Right renal cortex interstitium (tissue), 3 donors: ENCODE measurements at places on chromosomes 12 and 14.

DNA sequence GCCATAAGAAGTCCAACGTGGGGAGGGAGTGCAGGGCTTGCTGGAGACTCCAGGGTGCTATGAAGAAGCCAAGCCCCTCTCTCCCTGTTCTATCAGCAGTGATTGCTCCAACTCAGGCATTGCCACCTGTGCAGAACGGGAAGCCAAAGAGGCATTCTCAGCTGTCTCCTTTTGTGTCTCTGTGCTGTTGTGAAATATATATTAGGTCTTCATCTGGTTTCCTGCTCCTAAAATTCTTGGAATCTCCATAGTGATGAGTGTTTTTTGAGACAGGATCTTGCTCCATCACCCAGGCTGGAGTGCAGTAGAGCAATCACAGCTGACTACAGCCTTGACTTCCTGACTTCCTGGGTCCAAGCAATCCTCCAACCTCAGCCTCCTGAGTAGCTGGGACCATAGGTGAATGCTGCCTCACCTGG lies 51.2 kb upstream of the AEBP2 start:
- DNase-seq, result no peak

- no peak for DNase-seq
Observed at GRCh38 chr12:120758798-120759590, 33.4 kb downstream of the ACADS start.

DNA sequence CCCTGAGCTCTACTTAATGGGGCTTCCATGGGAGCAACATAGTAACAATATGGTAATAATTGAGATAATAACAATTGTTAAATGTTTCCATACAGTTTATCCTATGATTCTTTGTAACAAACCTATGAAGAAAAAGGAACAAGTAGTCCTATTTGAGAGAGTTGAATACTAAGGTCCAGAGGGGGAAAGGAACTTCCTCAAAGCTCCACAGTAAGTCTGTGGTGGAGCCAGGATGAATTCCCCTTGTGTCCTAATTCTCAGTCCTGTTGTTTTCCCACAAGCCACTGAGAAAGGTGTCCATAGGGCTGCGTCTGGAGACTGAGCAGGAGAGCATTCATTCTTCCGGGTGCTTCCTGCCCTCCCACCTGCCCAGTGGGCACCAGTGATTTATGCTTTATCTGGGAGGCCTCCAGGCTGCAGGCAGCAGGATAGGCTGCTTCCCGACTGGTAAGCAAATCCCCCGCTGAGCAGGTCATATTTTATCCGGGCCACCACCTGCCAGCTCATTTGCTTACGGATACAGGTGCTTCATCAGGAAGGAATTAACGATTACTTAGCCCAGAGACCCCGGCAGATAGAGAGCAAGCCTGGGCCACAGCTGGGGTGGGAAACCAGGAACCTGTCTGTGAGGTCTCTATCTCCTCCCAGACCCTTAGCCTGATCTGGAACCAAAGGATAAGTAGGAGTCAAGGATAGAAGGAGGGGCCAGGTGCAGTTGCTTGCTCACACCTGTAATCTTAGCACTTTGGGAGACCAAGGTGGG lies 33.9 kb upstream of the FAM222A start:
- DNase-seq, result no peak

DNA sequence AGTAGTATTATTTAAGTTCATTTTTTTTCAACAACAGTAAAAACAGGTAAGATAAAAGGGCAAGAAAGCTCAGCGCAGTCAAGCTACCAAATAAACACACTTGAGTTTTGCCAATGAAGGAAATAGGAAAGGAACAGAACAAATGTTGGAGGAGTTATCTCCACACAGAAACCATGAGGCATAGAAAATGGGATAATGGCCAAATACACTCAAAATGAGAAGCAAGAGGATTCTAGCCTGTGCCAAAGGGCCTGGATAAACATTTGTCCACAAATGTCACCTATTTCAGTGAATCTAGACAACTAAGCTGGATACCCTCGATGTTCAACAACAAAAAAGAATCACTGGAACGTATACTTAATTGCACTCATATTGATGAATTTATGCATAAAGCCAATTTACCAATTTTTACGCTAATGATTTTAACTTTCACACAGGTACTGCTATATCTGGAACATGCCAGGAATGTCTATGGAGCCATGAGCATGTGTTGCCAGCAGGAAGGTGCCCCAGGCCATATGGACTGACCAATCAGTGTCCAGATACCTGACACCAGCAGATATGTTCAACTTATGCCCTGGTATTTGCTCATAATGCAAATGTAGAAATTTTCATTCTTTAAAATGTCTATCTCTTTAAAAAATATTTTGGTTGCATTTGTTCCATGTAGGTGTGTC lies 21.1 kb downstream of the ST8SIA1 start:
- DNase-seq, result no peak

GRCh38 chr14:49774106-49774505 lies 6.2 kb downstream of the KLHDC2 start:
- DNase-seq, result no peak

GRCh38 chr14:104424406-104425072 lies 155.0 kb upstream of the C14orf180 start:
- no peak for DNase-seq

DNA sequence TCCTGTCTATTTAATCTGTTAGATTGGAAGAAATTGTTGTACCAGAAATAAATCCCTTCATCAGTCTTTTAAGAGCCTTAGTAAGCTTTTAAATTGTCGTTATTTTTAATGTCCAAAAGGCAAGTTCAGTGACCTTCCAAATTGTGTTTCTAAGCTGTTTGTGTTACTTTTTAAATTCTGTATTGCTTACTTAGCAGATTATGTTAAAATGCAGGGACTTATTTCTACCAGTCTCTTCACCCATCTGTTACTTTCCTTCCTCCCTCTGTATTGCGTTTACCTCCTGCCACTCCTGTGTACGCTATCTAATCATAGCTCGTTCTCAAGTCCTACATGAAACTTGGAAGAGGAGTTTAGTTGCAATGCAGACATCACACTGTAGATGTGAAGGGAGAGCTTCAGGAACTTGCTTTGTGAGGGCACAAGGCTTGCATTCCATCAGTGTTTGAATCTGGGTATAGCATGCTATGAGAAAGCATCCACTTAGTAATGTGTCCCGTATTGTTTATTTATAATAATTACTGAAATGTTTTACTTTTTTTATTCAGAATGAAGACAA lies 406.5 kb upstream of the RGS6 start:
- DNase-seq, result no peak

DNA sequence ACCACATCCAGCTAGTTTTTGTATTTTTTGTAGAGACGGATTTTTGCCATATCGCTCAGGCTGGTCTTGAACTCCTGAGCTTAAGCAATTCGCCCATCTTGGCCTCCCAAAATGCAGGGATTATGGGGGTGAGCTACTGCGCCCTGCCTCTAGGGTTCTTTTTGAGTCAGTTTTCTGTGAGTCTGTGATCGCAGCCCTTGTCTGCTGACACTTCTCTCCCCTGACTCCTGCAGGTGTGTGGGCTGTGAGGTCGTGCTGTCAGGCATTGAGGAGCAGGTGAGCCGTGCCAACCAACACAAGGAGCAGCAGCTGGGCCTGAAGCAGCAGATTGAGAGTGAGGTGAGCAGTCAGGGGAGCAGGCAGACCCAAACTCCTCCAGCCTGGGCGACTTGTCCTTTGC lies 6.3 kb downstream of the COPS7A start:
- no peak for DNase-seq

GRCh38 chr14:103531421-103532215 lies 2.6 kb downstream of the TRMT61A start:
- DNase-seq, result no peak

GRCh38 chr14:104930526-104931303 lies 6.0 kb downstream of the PLD4 start:
- DNase-seq, result no peak
